ENCODE measurements at places on chromosomes 1 and 21.

DNA sequence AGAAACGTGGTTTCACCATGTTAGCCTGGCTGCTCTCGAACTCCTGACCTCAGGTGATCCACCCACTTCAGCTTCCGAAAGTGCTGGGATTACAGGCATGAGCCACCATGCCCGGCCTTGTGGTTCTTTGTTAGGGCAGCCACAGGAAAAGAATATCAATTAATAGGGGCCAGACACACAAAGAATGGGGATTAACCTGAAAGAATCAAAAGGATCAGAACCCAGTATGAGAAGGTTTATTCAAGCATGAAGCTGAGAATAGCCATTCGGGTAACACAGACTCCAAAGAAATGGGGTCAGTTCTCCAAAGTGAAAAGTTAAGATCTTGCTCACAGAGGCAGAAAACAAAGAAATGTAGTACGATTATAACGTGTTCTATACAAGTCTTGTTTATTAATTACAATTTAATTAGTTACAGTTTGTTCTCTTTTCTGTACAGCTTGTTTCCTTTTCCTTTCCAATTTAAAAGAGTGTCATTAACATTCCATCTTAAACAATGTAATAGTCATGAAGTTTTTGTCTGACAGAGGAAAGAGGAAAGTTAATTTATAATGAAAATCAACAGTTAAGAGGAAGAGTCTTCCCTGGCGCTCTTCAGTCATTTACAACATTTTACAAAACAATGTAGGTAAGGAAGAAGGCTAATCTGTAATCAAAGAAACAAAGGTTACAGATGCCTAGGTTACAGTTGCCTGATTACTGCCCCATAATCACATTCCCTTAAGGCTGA is 51.3 kb upstream of the SLC45A1 start:
- no peak for DNase-seq

DNA sequence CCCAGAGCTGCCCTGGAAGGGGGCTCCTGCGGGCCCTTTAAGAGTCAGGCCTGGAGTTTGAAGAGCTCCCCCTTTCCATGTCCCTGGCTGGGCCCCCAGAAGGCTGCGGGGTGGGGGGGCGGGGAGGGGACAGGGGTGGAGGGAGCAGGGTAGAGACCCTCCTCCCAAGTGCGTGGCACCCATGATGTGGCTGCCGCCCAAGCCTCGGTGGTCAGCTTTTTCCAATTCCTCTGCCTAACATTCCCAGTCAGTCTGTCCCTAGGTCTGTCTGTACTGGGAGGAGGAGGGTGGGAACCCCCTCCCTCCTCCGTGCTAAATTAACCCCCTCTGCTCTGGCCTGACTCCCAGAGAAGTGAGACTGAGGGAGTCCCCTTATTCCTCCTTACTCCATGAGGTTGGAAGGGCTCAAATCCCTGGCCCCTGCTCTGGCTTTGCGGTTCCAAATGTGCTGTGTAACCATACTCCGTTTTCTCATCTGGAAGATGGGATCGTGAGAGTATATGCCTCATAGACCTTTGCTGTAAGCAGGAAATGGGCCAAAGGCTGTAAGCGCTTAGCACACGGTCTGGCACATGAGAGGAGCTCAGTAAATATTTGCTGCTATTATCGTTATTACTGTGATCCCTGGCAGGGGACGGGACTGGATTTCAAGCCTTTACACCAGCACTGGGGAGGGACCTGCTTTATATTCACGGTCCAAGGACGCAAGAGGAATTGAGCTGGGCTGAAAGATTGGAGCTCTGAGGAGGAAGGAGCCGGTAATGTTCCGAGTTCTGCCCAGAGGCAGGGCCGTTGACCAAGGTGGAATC is 658 bp upstream of the COL16A1 start:
- DNase-seq = no peak

GRCh38 chr1:98677288-98677687 is 15.8 kb downstream of the SNX7 start:
- no peak for DNase-seq

DNA sequence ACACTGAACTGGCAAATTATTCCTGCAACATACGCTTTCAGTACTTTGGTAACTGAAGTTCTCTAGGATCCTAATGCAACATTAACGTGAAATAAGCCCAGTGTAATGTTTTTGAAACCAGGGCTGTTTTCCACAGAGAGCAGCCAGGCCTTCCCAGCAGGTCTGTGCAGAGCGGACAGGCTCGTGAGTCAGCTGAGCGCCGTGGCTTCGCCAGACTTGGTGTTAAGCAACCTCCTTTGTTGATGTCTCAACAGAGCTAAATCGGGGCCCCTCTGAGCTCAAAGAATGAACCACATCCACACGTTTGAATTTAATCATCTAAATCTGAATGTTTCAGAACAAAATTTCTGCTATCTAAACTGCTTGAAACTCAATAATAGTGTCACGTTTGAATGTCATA is 181.8 kb upstream of the FMN2 start:
- DNase-seq = no peak

DNA sequence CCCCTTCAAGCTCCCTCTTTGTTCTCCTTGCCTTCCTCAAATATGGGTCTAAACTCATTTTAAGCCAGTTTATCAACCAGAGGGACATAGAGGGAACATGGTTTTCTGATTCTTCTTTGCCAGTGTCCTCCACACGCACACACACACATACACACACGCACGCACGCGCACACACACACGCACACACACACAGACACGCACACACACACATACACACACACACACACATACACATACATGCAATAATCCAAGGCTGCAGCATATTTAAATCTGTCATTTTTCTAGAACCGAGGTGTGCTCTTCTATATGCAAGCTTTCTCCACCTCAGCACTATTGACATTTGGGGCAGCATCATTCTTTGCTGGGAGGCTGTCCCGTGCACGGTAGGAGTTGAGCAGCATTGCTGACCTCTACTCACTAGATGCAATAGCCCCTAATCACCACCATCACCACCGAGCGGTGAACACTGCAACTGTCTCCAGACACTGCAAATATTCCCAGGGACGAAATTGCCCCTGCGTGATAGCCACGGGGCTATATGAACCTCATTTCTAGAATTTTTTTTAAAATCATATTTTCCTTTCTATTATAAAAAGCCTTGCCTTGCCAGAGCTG is 8.0 kb downstream of the TNFRSF9 start:
- no peak for DNase-seq

- no peak for DNase-seq
Observed at GRCh38 chr1:68363339-68363738, 86.4 kb downstream of the RPE65 start.

Data from memory B cell (primary cell).